Islet precursor cell (in vitro differentiated cells): ENCODE measurements at places on chromosomes 7 and 10.

GRCh38 chr7:156158693-156159092 is 346.4 kb upstream of the SHH start:
- DNase-seq: no peak

- DNase-seq: no peak
Measured at GRCh38 chr10:62527019-62527827, 153.1 kb downstream of the ZNF365 start.

- no peak for DNase-seq
Measured at GRCh38 chr10:88293073-88293472, 290.0 kb downstream of the RNLS start.

DNA sequence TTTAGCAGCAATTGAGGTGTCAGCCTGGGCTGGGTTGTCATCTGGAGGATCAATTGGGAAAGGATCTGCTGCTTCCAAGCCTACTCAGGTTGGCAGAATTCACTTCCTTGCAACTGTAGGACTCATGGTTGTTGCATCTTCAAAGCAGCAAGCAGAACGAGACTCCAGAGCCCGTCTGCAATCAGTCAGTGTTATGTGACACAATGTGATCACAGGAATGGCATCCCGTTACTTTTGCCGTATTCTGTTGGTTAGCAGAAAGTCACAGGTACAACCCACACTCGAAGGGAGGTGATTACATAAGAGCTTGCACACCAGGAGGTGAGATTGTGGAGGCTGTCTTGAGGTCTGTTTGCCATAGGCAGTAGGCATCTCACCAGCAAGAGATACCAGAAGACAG is 15.4 kb upstream of the LYZL1 start:
- DNase-seq: peak; percentile 87

DNA sequence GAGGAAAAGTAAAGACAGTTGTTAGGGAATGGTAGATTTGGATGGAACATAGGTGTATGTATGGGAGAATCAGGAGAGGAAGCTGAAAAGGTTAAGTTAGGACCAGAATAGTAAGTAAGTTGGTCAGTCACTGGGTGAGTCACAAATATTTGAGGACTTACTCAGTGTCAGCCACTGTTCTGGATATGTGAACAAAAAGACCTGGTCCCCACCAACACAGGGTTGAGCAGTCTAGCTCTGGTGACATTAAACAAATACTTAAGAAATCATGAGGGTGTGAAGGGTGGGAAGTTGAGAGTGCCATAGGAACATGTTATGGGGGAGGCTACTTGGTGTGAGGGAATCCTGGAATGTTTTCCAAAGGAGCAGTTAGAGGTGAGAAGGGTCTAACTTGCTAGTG is 246.9 kb downstream of the PTEN start:
- peak; percentile 77 for DNase-seq
